ENCODE measurements at places on chromosomes 3 and 15.
A peak's percentile ranks its signal among the peaks of the same experiment; 100 is the strongest.

GRCh38 chr3:24503616-24504113, 9.0 kb upstream of the THRB start:
- no peak for DNase-seq

DNA sequence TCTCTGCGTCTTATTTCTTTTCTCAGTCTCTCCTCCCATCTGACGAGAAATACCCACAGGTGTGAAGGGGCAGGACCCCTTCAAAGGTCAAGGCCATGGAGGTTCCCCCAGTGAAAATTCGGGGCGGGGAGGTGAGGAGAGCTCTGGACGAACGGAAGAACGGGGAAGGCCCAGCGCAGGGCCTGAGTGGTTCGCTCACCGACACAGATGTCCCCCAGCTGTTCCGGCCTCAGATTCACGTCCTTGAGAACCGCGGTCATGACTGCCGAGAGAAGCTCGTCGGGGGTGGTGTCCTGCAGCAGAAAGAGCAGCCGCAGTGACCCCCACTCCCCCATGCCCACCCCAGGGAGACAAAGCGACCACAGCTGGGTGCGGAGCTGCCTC, 542 bp downstream of the ACAA1 start:
- DNase-seq = peak; percentile 45

DNA sequence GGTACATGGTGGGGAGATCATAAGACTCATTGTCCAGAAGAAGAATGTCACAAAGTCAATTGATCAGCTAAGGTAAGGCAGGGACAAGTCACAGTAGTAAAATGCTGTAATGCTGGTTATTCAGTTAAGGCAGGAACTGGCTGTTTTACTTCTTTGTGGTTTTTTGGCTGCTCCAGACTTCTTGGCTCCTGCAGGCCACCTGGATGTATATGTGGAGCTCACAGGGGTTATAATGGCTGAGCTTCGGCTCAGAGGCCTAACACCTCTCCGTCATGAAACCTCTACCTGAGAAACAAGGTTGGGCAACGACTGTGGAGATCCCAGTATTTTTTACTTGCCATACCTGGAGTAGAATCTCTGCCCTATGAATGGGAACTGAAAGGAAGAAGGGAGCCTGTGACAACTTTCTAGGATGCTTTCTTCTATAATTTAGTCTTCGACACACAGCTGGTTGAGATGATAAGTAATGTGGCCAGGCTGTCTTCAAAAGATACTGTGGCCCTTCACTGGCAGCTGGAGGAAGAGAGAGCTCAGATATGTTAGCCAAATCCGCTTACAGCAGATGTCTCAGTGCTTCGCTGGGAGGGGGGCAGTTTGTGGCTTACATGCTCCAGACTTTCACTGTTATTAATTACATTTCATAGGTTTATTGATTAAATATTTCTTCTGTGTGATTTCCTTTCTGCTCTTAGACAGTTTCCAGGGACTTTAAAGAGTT, 887.8 kb downstream of the IGSF11 start:
- DNase-seq = no peak

DNA sequence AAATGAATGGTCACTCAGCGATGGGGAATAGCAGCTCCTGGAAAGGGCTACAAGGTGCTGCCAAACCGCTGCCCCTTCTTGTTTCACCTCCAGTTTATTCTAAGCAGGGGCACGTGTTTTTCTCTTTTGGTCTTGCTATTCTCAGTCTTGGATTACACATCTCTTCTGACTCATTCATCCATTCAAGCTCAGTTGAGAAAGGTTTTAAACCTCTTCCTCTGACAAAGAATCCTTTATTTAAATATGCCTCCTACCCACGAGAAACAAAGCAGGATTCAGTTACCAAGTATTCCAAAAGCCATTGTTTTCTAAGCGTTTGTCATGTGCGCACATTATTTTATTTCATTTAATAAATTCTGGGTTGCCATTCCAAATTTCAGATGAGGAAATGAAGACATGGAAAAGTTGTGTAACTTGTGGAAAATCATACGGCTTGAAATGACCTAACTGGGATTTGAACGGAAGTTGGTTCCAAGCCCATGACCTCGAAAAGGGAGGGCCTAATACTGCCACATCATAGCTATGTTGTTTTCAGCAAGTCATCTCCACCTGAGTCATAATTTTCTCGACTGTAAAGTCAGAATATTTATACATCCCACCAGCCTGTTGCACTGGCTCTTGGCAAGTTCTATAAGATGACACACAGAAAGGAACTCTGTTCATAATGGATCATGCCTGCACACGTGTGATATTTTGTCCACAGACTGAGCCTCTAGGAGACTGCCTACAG, 292.0 kb upstream of the SLCO3A1 start:
- peak; percentile 25 for DNase-seq

GRCh38 chr3:30657914-30658313, 51.5 kb downstream of the TGFBR2 start:
- no peak for DNase-seq

DNA sequence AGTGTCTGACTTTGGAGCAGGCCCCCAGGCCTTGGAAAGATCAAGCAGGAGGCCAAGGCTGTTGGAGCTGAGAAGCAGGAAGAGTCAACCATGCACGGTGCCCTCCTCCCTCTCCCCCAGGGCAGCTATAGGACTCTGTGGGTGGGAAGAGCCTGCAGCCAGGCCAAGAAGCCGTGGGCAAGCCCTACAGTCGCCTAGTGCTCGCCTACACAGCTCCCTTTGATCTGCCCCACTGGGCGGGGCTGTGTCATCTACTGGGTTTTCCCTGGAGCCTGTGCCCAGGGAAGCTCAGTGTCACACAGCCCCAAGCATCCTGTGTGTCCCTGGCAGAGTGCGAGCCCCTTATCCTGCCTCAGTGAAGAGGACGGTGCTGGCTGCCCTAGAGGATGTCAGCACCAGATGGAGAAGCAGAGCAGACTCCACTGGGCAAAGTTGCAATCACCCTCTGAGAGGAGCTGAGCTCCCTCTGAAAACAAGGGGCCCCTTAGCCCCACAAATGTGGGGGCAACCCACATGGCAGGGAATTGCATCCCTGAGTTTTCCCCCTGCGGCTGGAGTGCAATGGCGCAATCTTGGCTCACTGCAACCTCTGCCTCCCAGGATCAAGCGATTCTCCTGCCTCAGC, 72.2 kb downstream of the KLF13 start:
- DNase-seq = peak; percentile 85

All from SW480 (cell line).